ENCODE measurements at places on chromosomes 5 and 9. TPM values are rescaled to one million over a fixed set of nuclear protein-coding genes. Genes with fewer than 3 reads are reported as not detected.

GRCh38 chr9:4936823-4937222 lies 48.2 kb upstream of the JAK2 start:
- DNase-seq, result no peak

DNA sequence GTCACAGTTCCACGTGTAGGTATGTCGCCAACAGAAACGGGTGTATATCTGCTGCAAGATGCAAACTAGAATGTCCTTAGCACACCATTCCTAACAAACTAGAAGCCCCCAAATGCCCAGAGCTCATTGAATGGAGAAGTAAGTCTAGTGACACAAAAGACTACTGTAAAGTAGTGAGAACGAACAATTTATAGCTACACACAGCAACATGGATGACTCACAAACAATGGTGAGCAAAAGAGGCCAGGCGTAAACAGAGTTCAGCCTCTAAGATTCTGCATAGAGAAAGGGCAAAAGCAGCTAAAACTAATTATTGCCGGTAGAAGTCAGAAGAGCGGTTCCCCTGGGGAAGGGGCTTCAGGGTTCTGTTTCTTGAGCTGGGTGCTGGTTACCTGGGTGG lies 74.7 kb downstream of the AMBP start:
- DNase-seq, result no peak

DNA sequence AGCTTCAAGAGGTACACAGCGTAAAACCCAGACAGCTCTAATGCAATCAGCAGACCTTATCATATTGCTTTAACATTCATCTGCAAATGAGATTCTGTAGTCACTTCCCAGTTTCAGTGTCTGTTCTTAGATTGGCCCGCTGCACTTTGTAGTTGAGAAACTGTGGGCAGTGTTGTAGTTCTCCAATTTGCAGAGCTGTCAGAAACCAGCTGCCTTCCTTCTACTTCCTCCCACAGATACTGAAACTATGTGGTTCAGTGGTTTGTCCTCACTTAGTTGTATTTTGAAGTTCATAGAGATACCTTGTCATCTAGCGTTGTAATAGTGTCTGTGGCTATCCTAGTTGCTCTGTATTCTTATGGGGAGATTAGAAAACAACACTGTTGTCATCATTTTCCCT lies 39.6 kb upstream of the TRIM36 start:
- no peak for DNase-seq

LCN9 gene
- total RNA-seq, result not detected

C5orf58 gene
- total RNA-seq, result not detected

- no peak for DNase-seq
Observed at GRCh38 chr9:134066526-134066912, 1.3 kb downstream of the BRD3 start.
